ENCODE measurements at places on chromosomes 3 and 15. TPM values are rescaled to one million over a fixed set of nuclear protein-coding genes. Genes with fewer than 3 reads are reported as not detected.

DNA sequence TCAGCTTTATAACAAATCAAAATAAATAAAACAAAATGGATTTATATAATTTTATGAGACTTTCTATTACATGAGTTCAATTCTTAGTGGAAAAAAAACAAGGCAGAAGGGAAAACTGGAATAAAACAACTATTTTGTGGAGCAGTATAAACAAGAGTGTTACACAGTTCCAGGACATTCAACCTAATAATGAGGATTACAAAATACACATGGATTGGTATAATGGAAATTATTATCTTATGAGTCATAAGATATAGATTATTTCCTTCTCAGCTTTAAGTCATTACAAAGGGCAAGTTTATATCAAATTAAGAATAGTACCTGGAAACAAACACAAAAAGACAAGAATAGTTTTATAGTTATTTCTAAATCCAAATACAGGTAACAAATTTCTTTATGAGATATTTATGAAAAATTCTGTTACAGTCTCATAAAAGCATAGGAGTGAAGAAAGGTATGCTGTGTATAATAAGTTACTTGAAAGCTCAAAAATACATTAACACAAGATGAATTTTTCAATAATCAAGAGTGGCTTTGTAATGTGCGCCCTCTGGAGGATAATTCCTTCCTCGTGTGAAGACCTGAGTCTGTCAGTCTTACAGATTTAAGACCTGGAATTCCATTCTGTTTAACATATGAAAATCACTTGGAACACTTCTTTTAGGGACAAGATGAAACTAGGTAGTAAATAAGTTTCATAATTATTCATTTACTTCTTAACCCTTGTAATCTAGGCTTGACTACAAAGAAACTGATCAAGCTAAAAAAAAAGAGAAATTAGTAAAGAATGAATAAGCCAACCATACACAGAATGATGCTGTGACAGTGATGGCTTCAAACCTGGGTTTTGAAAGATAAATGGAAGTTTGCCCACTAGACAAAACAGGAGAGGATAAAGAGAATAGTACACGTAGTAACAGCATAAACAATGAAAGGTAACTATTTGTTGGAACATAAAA, 9.5 kb downstream of the COPS2 start:
- DNase-seq: no peak

- no peak for DNase-seq
These were observed 375.9 kb downstream of the FOXP1 start for GRCh38 chr3:71207632-71208031.

- DNase-seq: no peak
These were observed 24.1 kb upstream of the OR5K4 start for GRCh38 chr3:98329392-98330124.

DNA sequence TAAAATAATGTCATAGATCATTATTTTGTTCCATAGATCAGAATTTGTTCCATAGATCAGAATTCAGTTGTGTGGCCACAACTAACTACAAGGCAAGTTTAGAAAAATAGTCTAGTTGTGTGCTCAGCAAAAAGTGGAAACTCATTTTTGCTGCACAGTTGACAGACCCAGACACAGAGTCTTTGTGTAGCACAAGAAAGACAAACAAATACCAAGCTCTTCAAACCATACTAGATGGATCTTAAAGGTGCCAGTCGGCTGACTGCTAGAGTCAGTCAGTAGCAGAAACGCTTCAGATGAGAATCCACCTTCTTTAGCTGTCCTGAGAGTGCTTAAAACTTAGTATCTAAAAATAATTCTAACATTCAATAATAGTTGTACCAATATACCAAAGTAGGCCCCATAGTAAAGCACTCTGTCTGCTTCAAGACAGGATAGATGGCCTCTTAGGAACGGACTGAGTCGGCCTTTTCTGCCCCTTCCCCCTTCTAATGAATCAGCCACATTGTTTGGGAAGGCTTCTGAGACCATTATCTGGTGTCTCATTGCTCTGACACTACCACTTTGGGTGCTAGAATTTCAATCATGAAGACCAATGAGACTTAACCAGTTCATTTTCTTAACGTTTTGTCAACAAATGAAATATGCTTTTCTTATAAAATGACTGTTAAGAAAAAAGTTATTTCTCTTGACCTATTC, 27.7 kb upstream of the SLC4A7 start:
- DNase-seq: no peak

- DNase-seq: peak; percentile 81
These were observed 12.9 kb downstream of the C15orf62 start for GRCh38 chr15:40782609-40783227.

DNA sequence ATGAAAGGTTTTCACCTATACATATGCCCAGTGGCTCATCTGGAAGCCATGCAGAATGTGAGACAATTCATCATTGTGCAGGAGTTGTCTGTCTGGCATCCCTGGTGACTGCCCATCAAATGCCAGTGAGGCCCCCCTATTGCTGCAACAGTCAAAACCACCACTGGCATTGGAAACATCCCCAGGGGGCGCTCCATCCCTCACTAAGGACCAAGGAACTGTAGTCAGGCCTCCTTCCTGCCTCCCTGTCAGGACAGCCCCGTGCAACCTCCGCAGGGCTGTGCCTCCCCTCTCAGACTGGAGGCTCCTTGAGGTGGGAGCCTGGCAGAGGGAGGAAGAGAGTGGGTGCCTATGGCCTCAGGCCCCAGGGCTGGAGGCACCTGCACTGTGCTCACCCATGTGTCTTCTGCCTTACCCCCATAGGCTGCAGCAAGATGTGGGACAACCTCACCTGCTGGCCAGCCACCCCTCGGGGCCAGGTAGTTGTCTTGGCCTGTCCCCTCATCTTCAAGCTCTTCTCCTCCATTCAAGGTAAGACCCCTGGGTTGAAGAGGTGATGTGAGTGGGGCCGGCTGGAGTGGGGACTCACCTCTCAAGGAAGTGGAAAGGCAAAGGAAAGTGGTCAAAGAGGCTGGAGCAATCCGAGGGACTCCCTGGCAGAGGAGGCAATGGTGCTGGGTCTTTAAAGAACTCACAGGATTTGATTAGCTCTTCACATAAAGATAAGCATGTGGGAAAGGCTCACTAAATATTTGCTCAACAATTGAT, 16.5 kb downstream of the VIPR1 start:
- DNase-seq: no peak

DNA sequence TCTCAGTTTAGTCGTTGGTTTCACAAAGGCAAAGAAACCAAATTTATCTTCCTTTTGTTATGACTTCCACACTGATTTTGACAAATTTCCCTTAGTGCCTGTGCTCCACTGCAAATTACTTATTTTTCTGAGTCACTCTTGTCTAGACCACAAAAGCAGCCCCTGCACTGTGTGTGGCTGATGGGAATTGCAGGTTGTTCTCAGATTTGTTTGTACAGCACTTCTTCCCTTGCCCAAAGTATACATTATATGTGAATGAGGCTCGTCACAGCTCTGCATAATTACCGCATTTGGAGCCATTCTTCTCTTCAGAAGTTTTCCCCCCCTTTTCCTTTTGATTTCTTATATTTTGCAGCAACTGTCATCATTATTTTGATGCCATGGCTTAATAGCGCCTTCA, 354.2 kb upstream of the IL12A start:
- DNase-seq: no peak

GRCh38 chr3:143035466-143036211, 34.3 kb downstream of the U2SURP start:
- no peak for DNase-seq

DNA sequence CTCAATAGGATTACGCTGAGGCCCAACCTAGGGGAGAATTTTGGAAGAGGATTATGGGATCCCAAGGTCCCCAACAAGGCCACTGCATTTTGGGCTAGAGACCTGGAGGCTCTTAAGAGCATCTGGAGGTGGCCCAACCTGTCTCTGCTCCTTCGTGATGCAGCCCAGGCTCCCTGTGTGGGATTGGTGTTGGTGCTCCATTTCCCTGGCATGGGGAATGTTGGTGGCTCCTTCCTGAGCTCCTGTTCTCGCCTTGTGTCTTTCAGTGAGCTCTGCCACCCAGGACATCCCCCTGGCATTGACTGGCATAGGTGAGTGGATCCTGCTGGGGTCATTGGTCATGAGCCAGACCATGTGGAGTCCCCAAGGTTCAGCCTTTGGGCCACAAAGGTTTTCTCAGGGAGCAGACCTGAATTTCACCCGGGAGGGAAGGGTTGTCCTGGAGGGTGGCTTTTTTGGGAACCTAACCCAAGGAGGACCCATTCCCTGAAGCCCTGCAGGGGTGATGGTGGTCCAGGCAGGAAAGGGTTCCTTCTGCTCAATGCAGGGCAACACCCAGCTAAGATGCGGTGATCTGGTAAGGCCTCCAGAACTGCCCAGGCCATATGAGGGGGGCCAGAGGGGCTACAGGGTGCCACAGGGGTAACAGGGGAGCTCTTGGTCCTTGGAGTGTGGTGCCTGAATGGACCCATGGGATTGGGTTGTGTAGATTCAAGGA, 202.5 kb downstream of the UBE3A start:
- no peak for DNase-seq

The KY gene
- 0.08 TPM for total RNA-seq

The SEMA3G gene
- 0.47 TPM for total RNA-seq

Data from liver (tissue), 10 donors.